ENCODE measurements at places on chromosomes 7 and 10. TPM values are rescaled to one million over a fixed set of nuclear protein-coding genes. Genes with fewer than 3 reads are reported as not detected.
A peak's percentile ranks its signal among the peaks of the same experiment; 100 is the strongest.

The AMZ1 gene
- not detected for total RNA-seq

- H3K27me3 ChIP-seq = no peaks in the 10 kb centered on the region
- H3K4me3 ChIP-seq = peak within 1 kb of the TSS; percentile 51
- H3K4me1 ChIP-seq = peaks cover 3% of the 10 kb centered on the region
- H3K36me3 ChIP-seq = no peaks in the 10 kb centered on the region
- H3K27ac ChIP-seq = peak within 1 kb of the TSS; percentile 90
These were observed at the start of gene KIAA1217 for GRCh38 chr10:24208661-24209431. TSS of gene KIAA1217 (plus strand) at chr10:24209138. CDS start at chr10:24209194, 56 bp downstream.

The MGMT gene
- 37.7 TPM for total RNA-seq

DNA sequence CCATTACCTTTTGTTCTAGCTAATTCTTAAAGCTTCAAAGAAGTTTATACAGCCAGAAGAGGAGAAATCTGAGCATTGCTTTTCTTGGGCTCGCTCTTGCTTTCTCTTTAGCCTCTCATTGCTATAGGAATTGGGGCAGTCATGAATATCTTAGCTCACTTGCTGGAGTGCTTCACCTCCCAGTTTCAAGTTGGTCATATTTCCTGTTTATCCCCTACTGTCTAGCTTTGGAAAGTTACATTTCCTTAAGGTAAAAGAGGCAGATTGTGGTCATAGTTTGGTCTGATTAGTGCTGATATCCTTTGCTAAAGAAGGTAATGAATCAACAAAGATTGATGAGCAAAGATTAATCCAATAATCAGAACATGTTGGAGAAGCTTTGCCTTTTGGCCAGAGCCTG lies 77.7 kb upstream of the GLI3 start:
- DNase-seq = no peak
- H3K4me1 ChIP-seq = no peaks in the 10 kb centered on the region
- peak overlapping the region; percentile 12 for H3K27ac ChIP-seq
- no peak overlapping the region for H3K4me3 ChIP-seq

DNA sequence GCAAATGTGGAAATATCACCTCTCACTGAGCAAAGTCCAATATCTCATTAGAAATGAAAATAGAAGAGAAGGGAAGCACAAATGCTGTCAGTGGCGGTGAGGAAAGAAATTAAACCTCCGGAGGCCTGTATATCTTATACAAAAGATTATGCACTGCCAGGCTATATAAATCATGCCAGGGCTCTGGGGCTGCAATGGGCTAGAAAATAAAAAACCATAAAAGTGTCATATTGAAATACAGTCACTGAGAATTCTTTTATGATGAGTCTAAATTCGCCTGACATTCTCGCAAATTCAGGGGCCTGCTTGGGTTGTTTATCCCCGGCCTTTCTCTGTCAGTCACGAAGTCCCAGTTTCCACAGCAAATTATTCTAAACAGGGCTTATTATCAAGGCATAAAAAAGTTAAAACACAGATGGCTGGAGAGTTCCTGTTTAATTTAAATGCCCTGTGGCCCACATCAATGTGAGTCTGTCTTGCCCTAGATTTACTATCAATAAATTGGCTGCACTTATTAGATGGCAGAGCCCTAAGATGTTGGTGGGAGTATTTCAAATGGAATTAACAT lies 193.8 kb downstream of the SNX10 start:
- H3K36me3 ChIP-seq = no peaks in the 10 kb centered on the region
- peak; percentile 35 for DNase-seq
- H3K4me3 ChIP-seq = no peak overlapping the region

DNA sequence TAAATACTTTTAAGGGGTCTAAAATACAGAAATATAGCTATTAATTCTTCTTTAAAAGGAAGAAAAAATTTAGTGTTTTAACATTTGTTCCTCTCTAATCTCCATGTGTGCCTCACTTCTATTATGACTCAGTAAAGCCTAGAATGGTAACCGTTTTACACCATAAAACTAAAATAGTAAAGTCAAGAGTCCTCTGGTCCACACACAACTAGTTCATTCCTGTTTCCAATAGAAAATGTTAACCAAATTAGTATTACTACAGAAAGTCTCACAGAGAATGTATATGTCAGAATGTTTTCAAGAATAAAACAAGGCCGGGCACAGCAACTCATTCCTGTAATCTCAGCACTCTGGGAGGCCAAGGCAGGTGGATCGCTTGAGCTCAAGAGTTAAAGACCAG lies 55.8 kb downstream of the CNOT4 start:
- no peaks in the 10 kb centered on the region for H3K36me3 ChIP-seq
- no peaks in the 10 kb centered on the region for H3K4me1 ChIP-seq
- no peaks in the 10 kb centered on the region for H3K27me3 ChIP-seq
